Esophagus squamous epithelium (tissue), 5 donors: ENCODE measurements at places on chromosomes 6 and 20.
A peak's percentile ranks its signal among the peaks of the same experiment; 100 is the strongest.

DNA sequence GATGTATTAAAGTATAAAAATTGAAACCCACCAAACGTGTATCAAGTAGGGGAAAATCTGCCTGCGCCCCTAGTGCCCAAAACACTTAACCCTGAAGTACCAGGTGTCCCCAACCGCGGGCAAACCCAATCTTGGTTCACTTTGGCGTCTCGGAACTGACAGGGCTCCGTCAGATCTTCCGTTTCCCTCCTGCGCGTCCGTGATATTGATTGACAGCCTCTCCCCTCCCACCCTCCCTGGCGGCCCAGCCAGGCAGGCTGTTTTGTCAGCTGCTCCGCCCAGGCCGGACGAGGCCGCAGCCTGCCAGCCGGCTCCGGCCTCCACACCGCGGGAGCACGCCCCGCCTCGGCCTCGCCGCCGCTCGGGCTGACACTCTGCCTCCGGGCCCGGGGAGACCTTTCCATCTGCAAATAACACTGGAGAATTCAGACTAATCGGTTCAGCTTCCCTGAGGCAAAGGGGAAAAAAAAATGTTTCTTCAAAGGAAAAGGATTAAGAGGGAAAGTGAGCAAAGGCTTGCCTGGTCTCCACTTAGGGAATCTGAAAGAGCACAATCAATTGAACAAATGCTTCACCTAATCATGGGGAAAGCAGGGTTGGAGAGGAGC is 234.9 kb upstream of the MCHR2 start:
- peak; percentile 2 for DNase-seq

- DNase-seq, result no peak
These were observed 39.4 kb upstream of the MYLIP start for GRCh38 chr6:16089232-16090062.

DNA sequence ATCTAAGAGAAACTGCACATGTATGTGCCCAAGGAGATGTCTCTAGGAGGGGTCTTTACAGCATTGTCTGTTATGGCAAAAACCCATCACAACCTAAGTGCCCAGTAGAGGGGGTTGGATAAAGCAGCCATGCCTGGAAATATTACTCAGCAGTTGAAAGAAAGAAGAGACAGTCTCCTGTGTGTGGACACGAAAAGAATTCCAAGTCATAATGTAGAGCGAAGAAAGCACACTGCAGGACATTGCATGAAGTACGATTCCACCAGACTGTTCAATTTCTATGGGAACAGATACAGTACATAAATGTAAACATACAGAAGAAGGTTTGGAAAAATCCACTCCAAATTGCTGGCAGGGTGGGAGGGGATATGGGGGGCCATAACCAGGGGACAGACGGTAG is 7.3 kb upstream of the TGM2 start:
- DNase-seq, result no peak

GRCh38 chr6:80094017-80094416 is 12.5 kb upstream of the BCKDHB start:
- no peak for DNase-seq

DNA sequence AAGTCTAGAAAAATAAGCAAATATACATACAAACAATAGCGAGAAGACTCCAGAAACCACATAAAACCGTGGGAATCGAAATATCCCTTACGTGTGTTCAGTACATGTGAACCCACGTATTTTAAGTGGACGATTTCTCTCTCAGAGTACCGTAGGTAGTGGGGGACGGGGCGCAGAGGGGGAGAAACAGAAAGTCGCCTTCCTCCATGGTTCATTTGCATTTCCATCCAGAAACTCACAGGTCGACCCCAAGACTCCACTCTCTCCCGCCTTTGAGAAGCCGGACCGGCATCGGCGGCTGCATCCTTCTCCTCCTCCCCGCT is 538 bp upstream of the ENPP1 start:
- DNase-seq, result no peak

DNA sequence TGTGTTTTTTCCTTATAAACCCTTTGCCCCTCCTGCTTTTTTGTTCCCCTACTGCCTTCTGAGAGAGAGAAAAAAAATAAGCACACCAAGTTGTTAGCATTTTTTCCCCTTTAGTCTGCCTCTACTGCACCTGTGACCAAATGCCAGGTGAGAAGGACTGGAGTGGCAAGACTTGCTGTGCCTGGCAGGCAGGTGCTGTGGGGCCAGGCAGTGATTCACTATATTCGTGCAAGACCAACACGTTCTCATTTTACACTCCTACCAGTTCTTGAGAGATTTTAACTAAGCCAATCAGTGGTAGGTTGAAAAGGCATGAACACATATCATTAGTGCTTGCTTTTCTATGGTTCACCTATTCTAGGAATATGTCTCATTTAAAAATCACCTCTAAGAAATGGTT is 109.7 kb downstream of the FIG4 start:
- no peak for DNase-seq

DNA sequence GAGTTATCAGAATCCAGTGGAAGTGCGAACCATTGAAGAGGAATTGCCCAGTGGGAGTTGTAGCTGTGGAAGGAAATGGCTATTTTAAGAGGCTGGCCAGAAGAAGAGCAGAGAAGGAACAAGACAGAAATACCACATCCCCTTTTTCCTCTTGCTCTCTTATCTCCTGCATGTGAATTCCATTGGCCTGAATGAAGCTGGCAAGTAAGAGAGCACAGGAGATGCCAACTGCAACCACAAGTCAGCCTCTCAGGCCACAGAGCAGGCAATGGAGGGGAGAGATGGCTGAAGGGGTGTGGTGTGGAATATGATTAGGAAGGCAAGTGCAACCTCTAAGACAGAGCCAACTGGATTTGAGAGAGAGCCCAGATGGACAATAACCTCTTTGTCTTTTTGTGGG is 362.7 kb upstream of the IMPG1 start:
- DNase-seq, result no peak

DNA sequence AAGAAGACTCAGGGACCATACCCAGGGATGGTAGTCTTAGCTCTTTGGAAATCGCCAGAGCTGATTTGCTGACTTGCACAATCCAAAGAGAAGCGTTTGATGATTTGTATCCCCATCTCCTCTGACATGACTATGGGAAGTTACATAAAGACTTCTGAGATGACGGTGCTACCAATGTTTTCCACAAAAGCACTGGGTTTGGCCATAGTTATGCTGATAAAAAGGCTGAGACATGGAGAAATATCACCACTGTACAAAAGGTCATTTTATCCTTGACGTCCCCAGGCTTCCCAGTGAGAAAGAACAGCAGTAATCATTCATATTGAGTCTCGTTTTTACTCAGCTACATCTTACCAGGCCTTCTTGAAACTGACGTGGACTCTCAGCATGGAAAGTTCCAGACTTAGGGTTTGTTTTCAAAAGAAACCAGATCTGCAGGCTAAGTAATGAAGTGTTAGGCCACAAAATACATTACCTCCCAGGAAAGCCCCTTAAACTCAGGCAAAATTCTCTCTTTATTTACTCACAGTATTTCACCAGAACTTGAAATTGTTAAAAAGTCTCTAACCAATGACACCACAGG is 370.3 kb upstream of the JARID2 start:
- DNase-seq, result no peak

- DNase-seq, result no peak
These were observed 55.0 kb upstream of the FOXC1 start for GRCh38 chr6:1554476-1555310.

- DNase-seq, result no peak
These were observed 36.8 kb downstream of the TSPYL4 start for GRCh38 chr6:116217069-116217468.

DNA sequence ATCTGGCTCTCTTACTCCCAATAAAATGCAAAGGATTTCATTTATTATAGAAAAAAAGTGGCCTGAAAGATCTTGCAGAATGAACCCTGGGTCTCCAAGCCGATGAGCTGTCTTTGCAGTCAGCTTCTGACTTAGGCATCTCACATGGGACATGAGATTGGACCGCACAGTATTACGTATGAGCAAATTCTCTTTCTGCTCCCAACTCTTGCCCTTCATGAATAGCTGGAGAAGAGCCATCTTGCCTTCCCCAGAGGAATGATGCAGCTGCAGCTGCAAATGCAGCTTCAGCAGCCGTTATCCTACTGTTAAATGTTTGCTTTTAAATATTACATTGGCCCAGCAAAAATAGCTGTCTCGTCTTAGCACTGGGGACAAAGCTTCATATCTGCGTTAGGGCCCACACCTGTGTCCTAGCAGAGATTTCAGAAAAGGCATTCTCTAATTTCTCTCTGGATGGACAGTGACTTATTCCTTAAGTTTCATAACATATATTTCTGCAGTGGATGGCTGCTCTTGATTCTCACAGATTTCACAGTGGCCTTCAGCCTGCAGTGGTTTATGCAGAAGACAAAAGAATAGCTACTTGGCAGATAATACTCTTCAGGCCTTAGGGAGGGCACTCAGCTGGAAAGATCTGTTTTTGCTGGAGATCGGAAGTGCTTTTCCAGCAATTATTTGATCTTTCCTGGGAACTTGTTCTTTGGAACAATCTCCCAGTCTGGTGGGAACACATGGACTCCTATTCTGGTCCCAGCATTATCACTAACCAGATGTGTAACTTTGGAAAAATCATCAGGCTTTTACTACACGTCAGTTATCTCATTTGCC is 129.2 kb downstream of the FYN start:
- no peak for DNase-seq

GRCh38 chr6:146850238-146850896 is 251.6 kb downstream of the ADGB start:
- no peak for DNase-seq

DNA sequence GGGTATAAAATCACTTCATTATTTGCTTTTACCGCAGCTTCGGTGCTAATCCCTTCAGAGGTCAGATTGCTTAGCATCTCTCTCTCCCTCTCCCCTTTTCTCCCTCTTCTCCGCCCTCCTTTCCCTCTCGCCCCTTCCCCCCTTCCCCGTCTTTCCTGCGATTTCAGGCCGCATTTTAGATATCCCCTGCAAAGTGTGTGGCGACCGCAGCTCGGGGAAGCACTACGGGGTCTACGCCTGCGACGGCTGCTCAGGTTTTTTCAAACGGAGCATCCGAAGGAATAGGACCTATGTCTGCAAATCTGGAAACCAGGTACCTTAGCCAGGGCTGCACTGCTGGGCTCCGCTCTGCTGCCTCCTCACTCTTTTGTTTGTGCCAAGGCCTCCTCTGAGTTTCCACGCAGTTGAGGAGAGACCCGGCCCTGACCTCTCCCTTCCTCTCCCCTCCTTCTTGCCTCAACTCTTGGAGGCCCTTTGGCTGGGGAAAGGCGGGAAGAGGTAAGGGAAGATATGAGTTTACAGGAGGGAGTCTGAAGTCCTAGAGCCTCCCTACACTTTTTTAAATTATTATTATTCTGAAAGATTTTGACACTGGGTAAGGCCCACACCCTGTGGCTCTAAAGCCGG is 5.6 kb downstream of the NR2E1 start:
- DNase-seq, result no peak

DNA sequence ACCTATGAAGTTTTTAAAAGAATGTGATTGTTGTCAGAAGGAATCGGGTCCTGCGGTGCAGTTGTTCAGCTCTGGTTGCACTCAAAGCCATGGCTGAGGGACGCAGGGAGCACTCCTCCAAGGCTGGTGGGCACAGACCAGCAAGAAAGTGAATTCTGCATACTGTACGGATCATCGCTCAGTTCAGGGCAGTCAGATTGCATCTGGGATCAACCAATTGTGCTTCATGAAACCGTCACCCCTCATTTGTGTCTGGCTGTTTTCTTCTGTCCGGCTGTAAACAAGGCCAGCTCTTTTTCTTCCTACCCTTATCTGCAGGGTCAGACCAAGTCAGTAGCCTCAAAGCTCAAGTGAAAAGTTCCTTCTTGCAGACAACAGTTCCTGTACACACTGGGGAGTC is 478.3 kb downstream of the TFAP2A start:
- DNase-seq, result no peak

- no peak for DNase-seq
These were observed 266.9 kb upstream of the STXBP5 start for GRCh38 chr6:146937316-146937715.

- no peak for DNase-seq
These were observed 913.0 kb downstream of the C6orf118 start for GRCh38 chr6:164396071-164397047.

DNA sequence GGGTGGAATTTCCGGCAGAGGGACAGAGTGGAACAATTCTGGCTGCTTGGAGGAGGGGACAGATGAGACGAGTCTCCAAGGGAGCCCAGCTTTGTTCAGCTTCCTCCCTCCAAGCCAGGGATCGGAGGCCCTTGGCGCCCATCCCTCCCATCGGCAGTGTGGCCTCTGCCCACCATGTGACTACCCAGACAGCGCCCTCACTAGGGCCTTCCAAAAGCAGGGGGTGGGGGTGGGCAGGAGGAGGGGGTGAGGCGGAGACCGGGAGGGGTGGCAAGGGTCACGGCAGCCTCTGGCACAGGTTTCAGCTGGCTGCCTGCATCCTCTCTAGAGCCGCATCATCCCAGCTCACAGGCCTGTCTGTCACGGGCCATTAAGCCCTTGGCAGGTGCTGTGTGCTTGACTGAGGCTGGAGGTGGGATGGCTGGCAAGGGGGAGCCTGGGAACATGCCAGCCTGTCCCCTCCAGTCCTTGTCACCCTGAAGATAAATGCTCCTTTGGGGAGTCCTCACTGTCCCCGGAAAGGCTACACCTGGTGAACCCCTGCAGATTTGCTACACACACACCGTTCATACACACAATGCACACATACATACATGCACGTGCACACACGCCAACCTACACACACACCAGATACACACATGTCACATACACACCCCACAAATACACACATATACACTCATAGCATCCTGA is 6.2 kb upstream of the FGD2 start:
- DNase-seq, result no peak

DNA sequence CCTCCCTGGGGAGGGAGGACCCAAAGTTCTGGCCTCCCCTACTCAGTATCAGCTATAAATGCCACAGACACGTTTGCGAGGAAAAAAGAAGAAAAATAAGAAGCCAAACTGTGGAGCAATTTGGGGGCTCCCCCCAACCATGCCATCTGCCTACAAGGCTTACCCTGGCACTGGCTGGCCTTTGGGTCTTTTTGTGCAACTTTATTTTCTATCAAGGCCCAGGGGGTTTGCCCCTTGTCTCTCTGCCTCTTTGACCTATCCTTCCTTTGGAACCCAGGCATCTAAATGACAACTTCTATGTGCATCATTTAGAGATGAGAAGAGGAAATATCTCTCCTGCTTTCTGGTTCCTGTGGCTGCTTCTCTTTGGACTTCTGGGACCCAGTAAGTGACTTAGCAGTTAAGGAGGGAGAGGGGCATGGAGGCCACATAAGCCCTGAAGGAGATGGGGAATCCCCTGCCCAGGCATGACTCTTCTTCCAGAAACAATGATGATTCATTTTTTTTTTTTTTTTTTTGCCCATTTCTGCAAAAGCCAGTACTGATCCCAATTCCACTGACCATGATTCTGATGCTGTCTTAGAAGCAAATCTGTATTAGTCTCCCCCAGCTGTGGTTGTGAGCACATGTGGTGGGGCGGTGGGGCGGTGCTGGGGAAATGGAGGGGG is at the start of gene MUC22:
Gene MUC22, plus strand, starts transcription at position 82 of the 668 bp plus-strand sequence. Its CDS starts 233 bp downstream, at position 315.
- DNase-seq, result no peak

DNA sequence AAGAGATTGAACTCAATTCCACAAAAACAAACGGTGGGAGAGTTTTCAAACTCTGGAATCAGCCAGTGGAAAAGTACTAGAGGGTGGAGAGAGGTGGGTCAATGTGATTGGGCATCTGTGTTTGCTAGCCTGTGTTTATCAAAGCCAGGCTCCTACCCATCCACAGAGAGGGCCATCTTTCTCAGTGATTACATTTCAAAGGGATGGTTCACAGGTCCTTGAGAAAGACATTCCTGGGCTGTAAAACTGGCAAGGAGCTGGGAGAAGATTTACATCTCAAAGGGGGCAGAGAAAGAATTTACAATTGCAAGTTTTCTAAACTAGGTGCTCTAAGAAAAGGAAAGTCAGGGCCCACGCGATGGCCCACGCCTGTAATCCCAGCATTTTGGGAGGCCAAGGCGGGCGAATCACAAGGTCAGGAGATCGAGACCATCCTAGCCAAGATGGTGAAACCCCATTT is 146.8 kb upstream of the UST start:
- no peak for DNase-seq
